Sciatic nerve (tissue), 2 donors: ENCODE measurements at places on chromosomes 13 and 19. TPM values are rescaled to one million over a fixed set of nuclear protein-coding genes. Genes with fewer than 3 reads are reported as not detected.

The KLK14 gene
- 2.8 TPM for total RNA-seq

The MAMSTR gene
- 5.8 TPM for total RNA-seq

The ZSCAN22 gene
- 4.5 TPM for total RNA-seq

The ZNF730 gene
- total RNA-seq: 1.8 TPM

The C19orf67 gene
- total RNA-seq: not detected

The BRSK1 gene
- total RNA-seq: 6.5 TPM

The PINLYP gene
- 8.0 TPM for total RNA-seq

DNA sequence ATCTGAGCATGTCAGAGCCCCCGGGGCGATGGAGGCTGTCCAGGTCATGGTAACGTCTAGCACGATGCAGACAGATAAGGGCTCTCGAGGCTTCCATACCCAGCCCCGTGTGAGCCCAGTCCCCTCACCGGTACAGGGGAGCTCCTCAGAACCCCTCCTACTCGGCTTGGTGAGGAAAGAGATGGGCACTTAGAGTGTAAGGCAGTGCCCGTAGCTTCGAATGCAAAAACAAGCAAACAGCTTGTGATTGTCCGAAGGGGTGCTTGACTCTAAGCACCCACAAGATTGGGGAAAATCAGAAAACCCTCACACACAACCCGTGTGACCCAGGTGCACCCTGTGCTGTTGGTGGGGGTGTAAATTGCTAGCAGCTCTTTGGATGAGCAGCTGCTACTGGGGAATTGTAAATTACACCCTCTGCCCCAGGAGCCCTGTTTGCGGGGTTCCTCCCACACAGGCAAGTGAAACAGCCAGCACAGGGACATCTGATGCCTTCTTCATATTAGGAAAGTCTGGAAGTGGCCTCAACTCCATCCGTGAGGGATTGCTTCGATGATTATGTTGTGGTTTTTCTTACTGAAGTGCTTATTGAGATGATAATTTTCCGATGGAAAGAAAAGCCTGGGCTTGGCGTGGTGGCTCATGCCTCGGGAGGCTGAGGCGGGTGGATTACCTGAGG is 918 bp upstream of the PSPN start:
- DNase-seq: no peak

- no peak for DNase-seq
These were observed 239.1 kb upstream of the HTR2A start for GRCh38 chr13:47135800-47136503.

- DNase-seq: no peak
These were observed 4.7 kb downstream of the LSM4 start for GRCh38 chr19:18317961-18318800.

DNA sequence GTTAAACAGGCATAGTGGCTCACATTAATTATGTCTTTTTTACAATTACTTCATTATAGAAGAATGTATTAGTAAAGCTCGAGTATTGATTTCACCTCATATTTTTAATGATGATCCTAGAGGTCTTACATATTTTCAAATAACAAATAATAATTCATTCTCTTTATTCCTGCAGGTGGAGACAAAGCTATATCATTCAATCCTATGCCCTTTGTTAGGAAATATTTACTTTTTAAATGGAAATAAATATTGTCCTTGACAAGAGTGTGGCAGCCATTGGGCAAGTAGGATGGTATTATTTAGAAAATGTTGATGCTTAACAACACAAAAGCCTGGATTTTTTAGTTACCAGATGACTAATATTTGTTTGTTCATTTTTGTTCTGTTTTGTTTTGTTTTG is 127.6 kb downstream of the COG6 start:
- no peak for DNase-seq

DNA sequence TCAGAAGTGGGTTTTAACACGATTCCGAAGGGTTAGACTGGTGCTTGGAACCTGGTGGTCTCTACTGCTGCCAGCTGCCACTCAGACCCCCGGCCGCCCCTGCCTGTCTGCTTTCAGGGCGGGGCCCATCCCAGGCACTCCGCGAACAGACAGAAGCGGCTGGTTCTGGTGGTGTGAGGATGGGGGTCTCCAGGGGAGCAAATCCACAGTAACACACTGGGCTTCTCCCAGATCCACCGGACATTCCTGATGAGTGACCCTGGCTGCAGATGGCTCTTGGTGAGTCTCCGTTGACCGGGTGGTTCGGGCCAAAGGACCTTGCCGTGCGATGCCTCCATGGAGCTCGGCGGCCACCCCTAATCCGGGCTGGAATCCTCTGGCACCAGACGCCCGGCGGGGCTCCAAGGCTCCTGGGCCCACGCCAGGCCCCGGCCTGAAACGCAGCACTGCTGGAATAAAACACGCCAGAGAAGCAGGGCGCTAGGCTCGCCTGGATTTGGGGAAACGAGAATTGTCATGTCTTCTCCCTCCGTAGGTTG is 2.1 kb upstream of the PTBP1 start:
- DNase-seq: peak; percentile 70

- DNase-seq: no peak
These were observed 61.8 kb downstream of the IRS2 start for GRCh38 chr13:109724603-109725002.

GRCh38 chr19:53019684-53020083 is 6.0 kb downstream of the ERVV-1 start:
- DNase-seq: peak; percentile 45

- no peak for DNase-seq
These were observed 224.7 kb downstream of the DCT start for GRCh38 chr13:94254737-94255136.

DNA sequence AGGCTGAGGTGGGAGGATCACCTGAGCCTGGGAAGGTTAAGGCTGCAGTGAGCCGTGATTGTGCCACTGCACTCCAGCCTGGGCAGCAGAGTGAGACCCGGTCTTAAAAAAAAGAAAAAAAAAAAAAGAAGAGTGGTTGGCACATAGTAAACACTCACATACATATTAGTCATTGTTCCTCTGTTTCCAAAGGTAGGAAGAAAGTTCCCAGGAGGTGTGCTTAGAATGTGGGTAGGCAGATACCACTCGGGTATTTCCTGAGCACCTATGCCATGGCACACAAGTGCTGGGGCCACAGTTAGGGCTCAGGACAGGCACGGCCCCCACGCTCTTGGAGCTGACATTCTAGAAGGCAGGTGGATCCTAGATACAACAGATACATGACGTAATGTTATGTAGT is 41.4 kb downstream of the SIPA1L3 start:
- no peak for DNase-seq
